ENCODE measurements at places on chromosomes 7 and 10. TPM values are rescaled to one million over a fixed set of nuclear protein-coding genes. Genes with fewer than 3 reads are reported as not detected.

DNA sequence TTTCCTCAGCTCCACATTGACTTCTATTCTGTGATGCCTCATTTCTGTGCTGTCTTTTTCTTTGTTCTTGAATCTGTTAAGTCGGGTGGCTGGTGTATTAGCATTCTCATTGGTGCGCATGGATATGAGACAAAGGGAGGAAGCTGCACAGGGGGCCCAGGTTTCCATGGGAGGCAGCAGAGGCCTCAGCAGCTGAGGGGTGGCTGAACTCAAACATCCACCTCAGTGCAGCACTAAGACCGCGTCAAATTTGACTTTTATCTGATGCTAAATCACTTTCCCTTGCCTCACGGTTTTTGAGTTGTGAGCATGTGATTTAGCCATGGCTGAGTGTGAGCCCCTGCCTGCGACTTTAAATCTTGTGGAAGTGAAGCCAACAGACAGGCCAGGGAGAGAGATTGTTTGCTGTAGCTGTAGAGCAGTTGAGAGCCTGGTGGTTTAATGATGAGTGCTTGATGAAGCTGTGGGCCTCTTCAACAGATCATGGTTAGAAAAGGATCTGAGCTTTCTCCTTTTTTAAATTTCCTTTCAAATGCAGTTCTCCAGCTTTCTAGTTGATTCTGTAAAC is 193.3 kb upstream of the ZNF804B start:
- H3K27me3 ChIP-seq: no peaks in the 10 kb centered on the region
- DNase-seq: no peak
- H3K4me1 ChIP-seq: no peaks in the 10 kb centered on the region
- no peaks in the 10 kb centered on the region for H3K36me3 ChIP-seq

- no peaks in the 10 kb centered on the region for H3K36me3 ChIP-seq
- H3K27ac ChIP-seq: no peak overlapping the region
- no peak for DNase-seq
Measured at GRCh38 chr7:70810558-70811139, 321.3 kb upstream of the GALNT17 start.

- H3K4me1 ChIP-seq: peaks cover 23% of the 10 kb centered on the region
- H3K27ac ChIP-seq: no peak overlapping the region
- DNase-seq: no peak
- no peaks in the 10 kb centered on the region for H3K36me3 ChIP-seq
- H3K4me3 ChIP-seq: no peak overlapping the region
- no peaks in the 10 kb centered on the region for H3K27me3 ChIP-seq
Measured at GRCh38 chr7:132381742-132382472, 194.4 kb downstream of the PLXNA4 start.

DNA sequence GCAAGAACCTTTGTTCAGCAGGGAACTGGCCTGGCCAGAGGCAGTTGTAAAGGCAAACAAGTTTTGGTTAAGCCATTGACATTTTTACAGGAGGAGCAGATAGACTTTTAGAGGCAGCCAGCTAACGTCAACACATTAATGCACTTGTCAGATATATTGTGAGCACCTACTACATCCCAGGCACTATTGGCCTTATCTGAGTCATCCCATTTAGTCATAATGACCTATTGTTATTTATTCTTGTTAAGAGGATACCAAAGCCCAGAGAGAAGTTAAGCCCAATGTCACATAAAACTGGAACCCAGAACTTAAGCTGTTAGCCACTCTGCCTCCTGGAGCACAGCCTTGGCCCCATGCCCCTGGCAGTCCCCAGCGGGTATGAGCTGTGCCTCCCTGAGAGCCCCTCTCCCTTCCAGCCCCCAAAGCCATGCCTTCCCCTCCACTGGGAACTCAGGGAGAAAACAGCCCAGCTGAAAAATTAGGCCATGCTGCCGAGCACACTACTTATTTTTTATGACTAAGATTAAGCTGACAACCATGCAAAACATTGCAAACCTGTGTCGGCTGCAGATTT is 32.7 kb upstream of the TRIM8 start:
- no peaks in the 10 kb centered on the region for H3K27me3 ChIP-seq
- peaks cover 12% of the 10 kb centered on the region for H3K4me1 ChIP-seq
- H3K27ac ChIP-seq: peak overlapping the region; percentile 77
- no peak for DNase-seq

DNA sequence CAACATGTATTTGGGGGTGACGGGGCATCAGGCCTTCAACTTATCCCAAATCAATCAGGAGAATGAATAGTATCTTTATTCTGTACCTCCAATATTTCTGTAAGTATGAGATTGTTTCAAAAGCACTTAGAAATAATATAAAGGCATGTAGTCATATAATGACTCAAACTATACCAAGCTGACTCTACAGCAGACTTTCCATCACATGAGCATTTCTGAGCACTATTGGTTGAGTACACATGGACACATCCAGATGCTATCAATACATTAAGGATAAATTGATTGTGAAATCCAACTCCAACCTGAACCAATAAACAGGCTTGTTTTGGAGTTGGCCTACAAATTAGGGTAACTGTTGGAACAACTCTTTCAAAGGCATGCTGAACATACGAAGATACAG is 229.4 kb downstream of the SFMBT2 start:
- no peaks in the 10 kb centered on the region for H3K27me3 ChIP-seq
- no peaks in the 10 kb centered on the region for H3K36me3 ChIP-seq
- no peaks in the 10 kb centered on the region for H3K4me1 ChIP-seq
- no peak overlapping the region for H3K27ac ChIP-seq
- no peak for DNase-seq
- H3K4me3 ChIP-seq: no peak overlapping the region

DNA sequence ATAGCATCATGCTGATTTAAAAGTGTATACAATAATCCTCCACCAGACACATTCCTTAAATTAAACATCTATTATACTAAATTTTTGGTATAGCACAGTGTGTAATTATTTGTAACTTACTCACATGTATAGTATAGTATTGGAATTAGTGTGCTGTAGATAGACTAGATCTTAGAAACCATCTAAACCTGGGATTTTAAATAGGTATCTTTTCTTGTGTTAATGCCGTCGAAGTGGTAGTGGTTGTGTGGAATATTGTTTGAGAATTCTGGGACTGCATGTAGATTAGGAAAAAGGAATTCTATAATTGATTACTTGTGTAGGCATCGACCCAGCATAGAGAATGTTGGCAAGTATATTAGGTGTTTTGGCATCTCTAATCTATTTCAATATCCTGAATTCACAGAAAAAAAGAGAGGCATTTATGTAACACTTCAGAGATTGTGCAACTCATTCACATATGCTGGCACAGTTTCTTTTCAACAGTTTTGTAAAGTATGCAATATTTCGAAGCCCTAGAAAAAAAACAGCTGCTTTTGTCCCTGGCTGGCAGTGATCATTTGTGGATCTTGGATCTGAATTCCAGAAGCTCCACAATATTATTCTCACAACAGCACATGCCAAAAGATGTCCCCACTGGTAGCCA is 145.5 kb upstream of the AGR3 start:
- no peak overlapping the region for H3K4me3 ChIP-seq
- no peaks in the 10 kb centered on the region for H3K4me1 ChIP-seq
- H3K27me3 ChIP-seq: no peaks in the 10 kb centered on the region
- H3K36me3 ChIP-seq: no peaks in the 10 kb centered on the region
- no peak for DNase-seq
- peak overlapping the region; percentile 12 for H3K27ac ChIP-seq

DNA sequence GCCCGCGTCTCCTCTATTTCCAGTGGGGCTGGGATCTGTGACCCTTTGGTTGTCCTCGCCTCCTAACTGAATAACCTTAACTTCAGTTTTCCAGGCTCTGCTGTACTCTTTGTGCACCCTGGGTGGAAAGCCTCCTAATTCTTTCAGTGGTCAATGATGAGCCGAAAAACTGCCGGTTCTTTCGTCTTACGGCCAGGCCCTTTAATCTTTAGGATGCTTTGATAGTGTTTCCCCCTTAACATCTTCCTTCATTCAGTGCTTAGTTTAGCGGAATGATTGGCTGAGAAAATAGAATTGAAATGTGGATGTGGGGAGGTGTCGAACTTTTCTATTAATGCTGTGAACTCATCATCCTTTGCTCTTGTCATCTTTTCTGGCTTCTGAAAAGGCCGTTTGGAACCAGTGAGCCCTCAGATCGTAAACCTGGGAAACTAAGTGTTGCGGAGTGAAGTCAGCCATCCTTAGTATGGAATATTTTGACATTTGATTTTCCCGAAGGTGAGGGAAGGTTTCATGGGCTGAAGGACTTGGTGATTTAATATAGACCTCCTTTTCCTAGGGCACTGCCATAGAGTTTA is 847 bp downstream of the GARS1 start:
- peaks cover 22% of the 10 kb centered on the region for H3K36me3 ChIP-seq
- H3K27me3 ChIP-seq: no peaks in the 10 kb centered on the region
- H3K4me1 ChIP-seq: peaks cover 19% of the 10 kb centered on the region
- peak overlapping the region; percentile 99 for H3K27ac ChIP-seq

NODAL gene
- total RNA-seq: not detected

CHN2 gene
- 2.7 TPM for total RNA-seq
